Eye (tissue), 1 donor: ENCODE measurements at places on chromosomes 2 and 18.

- peak; percentile 26 for DNase-seq
Observed at GRCh38 chr2:107569496-107569895, 257.2 kb upstream of the RGPD4 start.

GRCh38 chr2:62056341-62056740 is 139.6 kb upstream of the B3GNT2 start:
- DNase-seq, result no peak

DNA sequence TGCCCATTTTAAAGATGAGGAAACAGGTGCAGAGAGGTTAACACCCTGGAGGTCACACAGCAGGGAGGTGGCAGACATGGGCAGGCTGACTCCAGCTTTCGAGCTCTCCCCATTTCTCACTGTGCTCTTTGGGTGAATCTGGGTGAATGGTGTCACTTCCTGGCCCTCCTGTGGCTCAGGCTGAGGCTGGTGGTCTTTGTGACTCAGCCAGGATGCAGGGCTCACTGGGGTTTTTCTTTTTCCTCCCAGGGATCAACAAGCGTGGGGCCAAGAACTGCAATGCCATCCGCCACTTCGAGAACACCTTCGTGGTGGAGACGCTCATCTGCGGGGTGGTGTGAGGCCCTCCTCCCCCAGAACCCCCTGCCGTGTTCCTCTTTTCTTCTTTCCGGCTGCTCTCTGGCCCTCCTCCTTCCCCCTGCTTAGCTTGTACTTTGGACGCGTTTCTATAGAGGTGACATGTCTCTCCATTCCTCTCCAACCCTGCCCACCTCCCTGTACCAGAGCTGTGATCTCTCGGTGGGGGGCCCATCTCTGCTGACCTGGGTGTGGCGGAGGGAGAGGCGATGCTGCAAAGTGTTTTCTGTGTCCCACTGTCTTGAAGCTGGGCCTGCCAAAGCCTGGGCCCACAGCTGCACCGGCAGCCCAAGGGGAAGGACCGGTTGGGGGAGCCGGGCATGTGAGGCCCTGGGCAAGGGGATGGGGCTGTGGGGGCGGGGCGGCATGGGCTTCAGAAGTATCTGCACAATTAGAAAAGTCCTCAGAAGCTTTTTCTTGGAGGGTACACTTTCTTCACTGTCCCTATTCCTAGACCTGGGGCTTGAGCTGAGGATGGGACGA is 13.2 kb downstream of the ITM2C start:
- no peak for DNase-seq

DNA sequence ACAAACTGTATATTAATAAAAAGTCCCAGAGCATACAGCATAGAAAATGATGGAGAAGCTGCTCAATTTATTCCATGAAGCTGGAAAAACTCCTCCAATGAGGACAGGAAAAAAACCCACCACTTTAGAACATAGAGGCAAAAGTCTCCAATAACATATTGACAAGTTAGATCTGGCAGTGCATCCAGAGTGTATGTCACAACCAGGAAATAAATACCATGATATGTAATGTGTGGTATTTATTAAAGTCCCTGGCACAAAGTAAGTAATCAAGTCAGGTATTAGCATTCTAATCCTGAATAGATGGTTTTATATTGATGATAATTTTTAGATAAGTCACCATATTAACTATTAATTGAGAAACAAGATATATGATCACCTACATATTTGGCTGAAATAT is 427.3 kb upstream of the HS6ST1 start:
- no peak for DNase-seq

- DNase-seq, result no peak
Observed at GRCh38 chr18:57906852-57907251, 103.7 kb upstream of the ATP8B1 start.

- peak; percentile 93 for DNase-seq
Observed at GRCh38 chr2:223601932-223602666, at the start of gene SCG2. Gene SCG2, minus strand, starts transcription at chr2:223602361. Its CDS starts 3,079 bp downstream, at chr2:223599282.

- no peak for DNase-seq
Observed at GRCh38 chr2:148495586-148495985, 149.0 kb upstream of the EPC2 start.

- DNase-seq, result peak; percentile 0
Observed at GRCh38 chr2:85746321-85747004, 7.3 kb upstream of the ATOH8 start.
